ENCODE measurements at places on chromosomes 5 and 9.

- DNase-seq = no peak
These were observed 47.3 kb downstream of the TRIO start for GRCh38 chr5:14190194-14191164.

- DNase-seq = no peak
These were observed 67.6 kb upstream of the LHFPL2 start for GRCh38 chr5:78716206-78716605.

DNA sequence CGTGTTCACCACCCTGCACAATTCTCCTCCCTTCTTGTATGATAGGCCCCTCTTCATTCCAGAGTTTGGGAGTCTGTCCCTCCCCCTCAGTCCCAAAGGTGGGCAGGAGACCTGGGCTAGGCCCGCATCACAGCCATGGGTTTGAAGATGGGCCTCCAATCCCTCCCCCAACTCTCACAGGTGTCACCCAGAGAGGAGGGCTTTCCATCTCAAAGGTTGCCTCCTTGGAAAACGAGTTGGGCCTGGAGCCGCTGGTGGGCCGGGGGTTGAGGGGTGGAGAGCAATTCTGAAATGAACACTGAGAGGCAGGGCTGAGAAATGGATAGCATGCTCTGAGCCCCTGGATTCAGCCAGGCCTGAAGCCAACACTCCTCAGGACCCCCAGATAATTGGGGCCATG is 6.2 kb downstream of the ADAMTS2 start:
- DNase-seq = no peak

GRCh38 chr9:17064558-17064957 is 70.3 kb upstream of the CNTLN start:
- peak; percentile 1 for DNase-seq

DNA sequence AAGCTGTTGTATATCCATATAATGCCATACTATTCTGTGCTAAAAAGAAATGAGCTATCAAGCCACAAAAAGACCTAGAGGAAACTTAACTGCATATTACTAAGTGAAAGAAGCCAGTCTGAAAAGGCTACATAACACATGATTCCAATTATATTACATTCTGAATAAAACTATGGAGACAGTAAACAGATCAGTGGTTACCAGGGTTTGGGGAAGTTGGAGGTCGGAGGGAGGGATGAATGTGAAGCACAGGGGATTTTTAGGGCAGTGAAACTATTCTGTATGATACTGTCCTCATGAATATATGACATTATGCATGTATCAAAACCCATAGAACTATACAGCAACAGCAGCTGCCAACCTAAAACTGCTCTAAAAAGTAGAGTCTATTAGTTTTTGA is 5.6 kb upstream of the RFK start:
- no peak for DNase-seq

- DNase-seq = no peak
These were observed 443.0 kb upstream of the KLF4 start for GRCh38 chr9:107932601-107933000.

Measured in DMS53 (cell line).